ENCODE measurements at places on chromosomes 12 and 14.

DNA sequence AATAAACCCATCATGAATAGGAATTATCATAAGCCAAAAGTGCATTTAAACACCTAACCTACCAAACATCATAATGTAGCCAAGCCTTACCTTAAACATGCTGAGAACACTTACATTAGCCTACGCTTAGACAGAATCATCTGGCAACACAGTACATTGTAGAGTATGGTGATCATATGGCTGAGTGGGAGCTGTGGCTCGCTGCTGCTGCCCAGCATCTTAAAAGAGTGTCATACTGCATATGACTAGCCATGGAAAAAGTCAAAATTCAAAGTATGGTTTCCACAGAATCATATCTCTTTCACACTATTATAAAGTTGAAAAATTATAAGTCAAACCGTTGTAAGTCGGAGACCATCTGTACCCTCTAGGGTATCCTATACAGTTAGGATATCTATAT lies 32.0 kb upstream of the PRPF39 start:
- H3K4me1 ChIP-seq, result no peaks in the 10 kb centered on the region
- no peak overlapping the region for H3K27ac ChIP-seq
- no peak overlapping the region for H3K4me3 ChIP-seq

DNA sequence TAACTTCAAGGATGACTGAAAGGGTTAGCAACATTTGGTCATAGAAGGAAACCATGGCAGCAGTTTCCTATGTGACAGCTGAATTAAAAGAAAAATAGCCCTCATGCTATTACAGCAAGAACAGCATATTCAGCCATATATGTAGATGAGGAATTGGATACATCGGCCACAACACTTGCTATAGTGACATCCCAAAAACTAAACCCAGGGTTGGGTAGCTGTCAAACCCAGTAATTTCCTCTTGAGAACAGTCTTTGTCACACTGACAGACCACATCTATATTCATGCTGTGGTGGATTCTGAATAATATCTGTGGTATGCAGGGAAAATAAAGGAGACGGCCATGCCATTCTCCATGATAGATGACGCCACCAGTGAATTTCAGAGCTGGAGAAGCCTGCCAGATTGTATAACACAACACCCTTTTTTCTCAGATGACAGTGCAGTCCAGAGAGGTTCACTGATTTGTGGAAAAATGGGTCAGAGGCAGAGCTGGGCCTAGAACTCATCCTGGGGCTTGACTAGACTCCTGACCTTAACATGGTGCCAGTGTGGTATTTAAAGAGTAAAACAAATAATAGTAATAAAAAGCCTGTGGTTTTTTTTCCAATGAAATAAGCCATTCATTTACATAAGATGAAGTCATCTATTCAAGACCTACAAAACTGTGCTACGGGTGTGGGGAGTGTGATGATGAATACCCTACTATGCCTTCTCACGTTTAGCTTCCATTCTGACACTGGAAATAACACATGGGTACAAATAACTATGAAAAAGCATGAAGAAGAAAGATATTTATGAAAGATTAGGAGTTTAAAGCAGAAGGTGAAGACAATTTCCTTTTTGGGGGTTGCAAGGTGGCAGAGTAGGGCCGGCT lies 32.3 kb downstream of the EFCAB11 start:
- no peak overlapping the region for H3K4me3 ChIP-seq
- H3K4me1 ChIP-seq, result no peaks in the 10 kb centered on the region
- no peak for DNase-seq
- H3K27me3 ChIP-seq, result no peaks in the 10 kb centered on the region
- H3K36me3 ChIP-seq, result no peaks in the 10 kb centered on the region

GRCh38 chr12:39095636-39096330 lies 190.4 kb upstream of the CPNE8 start:
- no peak overlapping the region for H3K27ac ChIP-seq
- H3K4me3 ChIP-seq, result no peak overlapping the region
- no peaks in the 10 kb centered on the region for H3K27me3 ChIP-seq
- no peaks in the 10 kb centered on the region for H3K4me1 ChIP-seq
- no peaks in the 10 kb centered on the region for H3K36me3 ChIP-seq
- no peak for DNase-seq

DNA sequence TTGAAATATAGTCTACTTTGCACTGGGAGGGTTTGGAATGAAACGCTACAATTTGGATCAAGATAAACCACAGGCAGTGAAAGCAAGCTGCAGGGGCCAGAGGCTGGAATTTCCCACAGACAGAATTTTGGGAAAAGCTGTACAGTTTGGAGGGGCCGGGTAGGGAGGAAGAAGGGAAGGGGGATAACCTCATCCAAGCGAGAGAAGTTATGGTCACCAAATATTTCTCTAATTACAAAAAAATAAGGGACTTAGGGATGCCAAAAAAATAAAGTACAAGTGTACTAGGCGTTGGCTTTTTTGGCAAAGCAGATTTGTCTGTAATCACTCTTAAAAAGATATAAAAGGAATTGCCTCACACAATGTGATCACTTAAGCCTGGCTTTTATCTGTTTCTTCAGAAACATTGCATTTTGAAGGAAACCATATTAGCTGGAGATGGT lies 31.2 kb upstream of the ADGRD1 start:
- no peaks in the 10 kb centered on the region for H3K4me1 ChIP-seq
- H3K27ac ChIP-seq, result no peak overlapping the region
- no peak overlapping the region for H3K4me3 ChIP-seq
- no peaks in the 10 kb centered on the region for H3K36me3 ChIP-seq

DNA sequence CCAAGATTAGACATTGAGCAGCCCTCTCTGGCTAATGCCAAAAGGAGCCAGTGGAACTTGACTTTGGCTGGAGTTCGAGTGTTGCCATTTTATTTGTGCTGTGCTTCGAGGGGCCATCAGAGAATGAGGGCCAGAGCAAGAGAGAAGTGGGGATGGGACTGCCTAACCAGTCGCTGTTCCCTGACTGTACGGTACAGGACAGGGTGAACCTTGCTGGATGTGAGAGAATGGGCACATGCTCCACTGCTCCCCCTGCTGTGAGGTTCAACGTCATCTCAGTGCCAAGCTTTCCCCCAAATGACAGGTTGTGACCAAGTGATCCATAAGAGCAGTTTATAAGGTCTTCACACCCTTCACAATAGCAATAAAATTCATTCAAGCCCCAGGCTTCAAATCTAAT lies 55.1 kb upstream of the BCL11B start:
- DNase-seq, result no peak
- H3K27me3 ChIP-seq, result no peaks in the 10 kb centered on the region
- H3K36me3 ChIP-seq, result no peaks in the 10 kb centered on the region
- no peaks in the 10 kb centered on the region for H3K4me1 ChIP-seq

DNA sequence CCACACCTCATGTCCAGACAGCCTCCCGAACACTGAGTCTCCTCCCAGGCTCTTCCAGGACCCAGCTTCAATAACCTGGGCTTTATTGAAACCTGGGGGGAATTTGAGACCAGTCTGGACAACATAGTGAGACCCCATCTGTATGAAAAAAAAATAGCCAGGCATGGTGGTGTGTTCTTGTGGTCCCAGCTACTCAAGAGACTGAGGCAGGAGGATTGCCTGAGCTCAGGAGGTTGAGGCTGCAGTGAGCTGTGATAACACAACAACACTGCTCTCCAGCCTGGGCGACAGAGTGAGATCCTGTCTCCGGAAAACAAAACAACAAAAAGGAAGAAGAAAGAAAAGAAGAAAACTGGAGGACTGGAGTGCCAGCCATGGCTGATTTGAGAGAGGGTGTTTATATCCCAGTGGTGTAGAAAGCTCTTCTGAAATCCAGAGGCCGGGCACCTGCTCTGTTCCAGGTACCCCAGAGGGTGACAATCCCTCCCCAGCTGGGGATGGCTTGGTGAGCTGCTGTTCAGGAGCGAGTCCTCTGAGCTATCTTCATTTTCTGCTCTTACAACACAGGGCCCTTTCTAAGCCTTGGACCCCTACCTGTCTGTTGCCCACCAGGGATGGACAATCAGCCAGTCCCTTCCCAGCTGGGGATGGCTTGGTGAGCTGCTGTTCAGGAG lies 6.0 kb upstream of the PGF start:
- no peak overlapping the region for H3K4me3 ChIP-seq
- H3K27me3 ChIP-seq, result peaks cover 5% of the 10 kb centered on the region
- H3K36me3 ChIP-seq, result no peaks in the 10 kb centered on the region
- H3K4me1 ChIP-seq, result no peaks in the 10 kb centered on the region

DNA sequence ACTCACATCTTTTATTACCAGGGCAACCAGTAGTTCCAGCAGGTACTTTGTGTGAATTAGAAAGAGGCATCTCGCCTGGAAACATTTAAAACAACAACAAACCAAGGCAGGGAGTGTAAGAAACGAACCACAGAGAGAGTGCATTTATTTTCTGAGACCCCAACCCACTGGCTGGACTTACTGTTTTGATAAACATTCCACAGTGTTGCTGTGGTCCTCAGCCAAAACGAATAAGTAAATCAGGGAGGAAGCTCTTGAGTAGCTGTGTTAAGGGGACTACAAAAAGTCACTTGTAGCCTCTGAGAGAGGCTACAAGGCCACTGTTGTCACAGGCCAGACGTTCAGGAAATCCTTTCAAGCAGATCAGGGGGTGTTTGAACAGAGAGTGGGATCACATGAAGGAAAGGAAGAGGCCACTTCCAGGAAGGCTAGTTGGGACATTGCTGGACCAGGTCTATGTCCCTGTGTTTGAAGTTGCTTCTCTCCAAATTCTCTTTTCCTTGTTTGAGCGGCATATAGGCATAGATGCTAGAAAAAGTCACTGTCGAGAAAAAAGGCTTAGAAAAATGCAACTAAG lies 33.8 kb downstream of the DMAC2L start:
- no peak overlapping the region for H3K27ac ChIP-seq
- no peak overlapping the region for H3K4me3 ChIP-seq
- H3K4me1 ChIP-seq, result no peaks in the 10 kb centered on the region
- no peak for DNase-seq
- no peaks in the 10 kb centered on the region for H3K27me3 ChIP-seq
- H3K36me3 ChIP-seq, result peaks cover under 1% of the 10 kb centered on the region

- H3K4me3 ChIP-seq, result no peak overlapping the region
- H3K27ac ChIP-seq, result no peak overlapping the region
- no peak for DNase-seq
- no peaks in the 10 kb centered on the region for H3K27me3 ChIP-seq
Measured at GRCh38 chr12:19304149-19304750, 135.0 kb upstream of the AEBP2 start.

DNA sequence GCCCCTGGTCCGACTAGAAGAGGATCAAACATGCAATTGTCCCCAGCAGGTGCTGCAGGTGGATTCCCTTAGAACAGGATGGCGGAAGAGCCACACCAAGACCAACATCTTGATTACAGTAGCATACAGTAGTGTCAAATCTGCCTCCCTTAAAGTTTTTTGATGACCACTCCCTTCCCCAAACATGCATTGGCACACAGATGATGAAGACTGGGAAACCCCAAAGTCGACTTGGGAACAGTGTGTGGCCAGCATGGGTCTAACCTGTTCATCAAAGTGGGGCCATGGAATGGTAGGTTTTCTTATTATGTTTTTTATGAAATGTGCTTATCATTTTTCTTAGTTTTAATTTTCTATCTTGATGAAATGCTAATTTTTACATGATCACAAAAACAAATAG lies 8.8 kb downstream of the PLXNC1 start:
- H3K27ac ChIP-seq, result no peak overlapping the region
- DNase-seq, result no peak
- H3K36me3 ChIP-seq, result no peaks in the 10 kb centered on the region
- no peaks in the 10 kb centered on the region for H3K4me1 ChIP-seq
- H3K4me3 ChIP-seq, result no peak overlapping the region

DNA sequence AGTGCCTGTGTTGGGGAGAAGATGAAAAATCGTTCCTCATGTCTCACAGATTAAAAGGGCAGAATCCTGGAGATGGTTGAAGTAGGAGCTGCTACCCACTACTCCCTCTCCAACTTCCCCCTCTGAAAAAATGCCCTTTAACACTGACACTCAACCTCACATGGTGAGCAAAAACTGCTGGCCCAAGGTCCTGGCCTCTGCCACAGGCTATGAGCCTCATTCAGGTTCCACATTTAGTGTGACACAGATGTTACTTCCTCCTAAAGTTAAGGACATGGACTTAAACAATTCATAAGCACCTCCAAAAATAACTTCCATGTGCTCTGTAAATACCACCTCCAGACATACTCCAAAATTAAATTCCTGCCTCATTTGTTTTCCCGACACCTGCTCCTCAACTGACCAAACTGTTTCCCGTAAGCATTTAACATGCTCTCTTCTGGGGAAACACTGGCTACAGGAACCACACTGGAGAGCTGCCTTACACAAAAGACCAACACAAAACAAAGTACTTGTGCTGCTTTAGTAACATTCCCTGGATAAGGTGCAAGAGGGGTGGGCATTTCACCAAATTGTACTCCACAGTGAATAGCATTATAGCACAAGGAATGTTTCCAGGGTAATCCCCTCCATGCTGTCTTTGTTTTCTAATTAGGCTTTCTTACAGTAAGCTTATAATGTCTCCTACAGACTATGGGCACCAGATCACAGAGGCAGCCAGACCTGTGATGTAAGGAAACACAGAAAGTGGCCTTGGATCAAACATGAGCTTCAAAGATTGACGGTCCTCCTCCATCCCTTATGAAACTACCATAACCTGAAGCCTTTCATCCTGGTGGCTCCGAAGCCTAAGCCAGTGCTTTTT lies 57.0 kb downstream of the PHLDA1 start:
- H3K4me1 ChIP-seq, result peaks cover 20% of the 10 kb centered on the region
- no peak for DNase-seq
- no peak overlapping the region for H3K4me3 ChIP-seq
- H3K27me3 ChIP-seq, result no peaks in the 10 kb centered on the region
- no peak overlapping the region for H3K27ac ChIP-seq

DNA sequence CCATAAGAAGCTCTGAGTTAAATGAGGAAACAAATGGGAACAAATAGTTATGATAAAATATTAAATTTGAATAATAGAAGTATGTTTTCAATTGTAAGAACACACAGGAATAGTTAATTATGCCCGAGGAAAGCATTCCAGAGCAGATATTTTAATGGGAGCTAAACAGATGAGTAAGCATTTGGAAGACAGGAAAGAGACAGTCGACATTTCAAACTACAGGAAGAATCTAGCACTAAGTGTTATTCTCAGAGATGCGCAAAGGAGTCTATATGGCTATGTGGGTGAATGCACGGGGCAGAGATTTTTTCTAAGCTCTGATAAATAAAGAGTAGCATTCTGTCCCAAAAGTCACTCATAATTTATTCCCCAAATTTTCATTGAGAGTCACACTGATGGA lies 64.5 kb upstream of the SSTR1 start:
- H3K4me1 ChIP-seq, result no peaks in the 10 kb centered on the region
- H3K4me3 ChIP-seq, result no peak overlapping the region
- H3K27me3 ChIP-seq, result peaks cover 4% of the 10 kb centered on the region
- no peaks in the 10 kb centered on the region for H3K36me3 ChIP-seq

DNA sequence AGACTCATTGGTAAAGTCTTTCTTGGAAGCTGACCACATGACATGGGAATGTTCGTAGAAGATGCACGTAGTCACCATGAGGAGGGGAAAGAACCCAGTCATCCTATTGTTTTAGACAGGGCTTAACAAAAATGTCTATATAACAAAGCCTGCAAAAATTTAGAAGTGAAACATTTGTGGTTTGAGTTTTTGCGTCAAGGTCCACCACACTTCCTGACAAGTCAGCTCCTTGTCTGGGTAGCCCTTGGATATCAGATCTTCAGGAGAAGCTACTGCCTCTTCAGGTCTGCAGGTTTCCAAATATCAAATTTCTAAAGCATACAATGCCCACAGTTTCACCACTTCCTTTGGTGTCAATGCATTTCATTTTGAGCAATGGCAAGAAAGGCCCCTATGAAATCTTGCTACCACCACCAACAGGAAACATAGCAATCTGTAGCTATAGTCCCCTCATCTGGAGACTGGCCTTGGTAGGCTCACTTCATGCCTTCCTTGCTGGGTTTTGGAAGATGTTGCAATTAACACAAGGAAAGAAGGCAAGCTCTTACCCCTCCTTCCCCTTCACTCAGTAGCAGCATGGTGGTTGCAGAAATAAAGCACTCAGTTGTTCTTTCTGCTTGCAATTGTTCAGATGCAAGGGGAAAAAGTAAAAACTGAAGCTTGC lies 235.2 kb downstream of the PCNX1 start:
- H3K4me3 ChIP-seq, result no peak overlapping the region
- no peak overlapping the region for H3K27ac ChIP-seq
- DNase-seq, result no peak
- no peaks in the 10 kb centered on the region for H3K36me3 ChIP-seq
- no peaks in the 10 kb centered on the region for H3K27me3 ChIP-seq
